Calu3 (cell line): ENCODE measurements at places on chromosomes 16 and 17.

- DNase-seq, result no peak
Measured at GRCh38 chr16:175011-175949, 1.2 kb upstream of the HBA1 start.

GRCh38 chr17:38885728-38886642 is 16.1 kb downstream of the LASP1 start:
- no peak for DNase-seq

- DNase-seq, result no peak
Measured at GRCh38 chr16:50208460-50208931, 55.4 kb downstream of the TENT4B start.

- no peak for DNase-seq
Measured at GRCh38 chr17:74249590-74250270, 24.3 kb upstream of the DNAI2 start.

- no peak for DNase-seq
Measured at GRCh38 chr16:49491106-49491670, 117.6 kb downstream of the C16orf78 start.

DNA sequence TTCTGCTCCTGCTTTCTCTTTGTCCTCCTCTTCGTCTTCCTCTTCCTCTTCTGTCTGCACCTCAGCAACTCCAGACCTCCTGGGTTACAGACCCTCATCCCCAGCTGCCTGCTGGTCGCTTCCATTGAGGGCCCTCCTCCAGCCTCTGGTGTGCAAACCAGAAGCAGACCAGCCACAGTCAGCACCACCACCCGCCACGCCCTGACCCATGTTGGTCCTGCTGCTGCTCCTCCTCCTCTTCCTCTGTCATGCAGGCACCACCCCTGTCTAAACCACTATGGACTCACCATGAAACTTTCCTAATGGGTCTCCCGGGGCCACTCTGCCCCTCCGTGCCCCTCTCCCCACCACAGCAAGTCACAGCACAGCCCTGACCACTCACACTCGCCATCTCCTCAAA is 11.4 kb upstream of the OGFOD3 start:
- no peak for DNase-seq

DNA sequence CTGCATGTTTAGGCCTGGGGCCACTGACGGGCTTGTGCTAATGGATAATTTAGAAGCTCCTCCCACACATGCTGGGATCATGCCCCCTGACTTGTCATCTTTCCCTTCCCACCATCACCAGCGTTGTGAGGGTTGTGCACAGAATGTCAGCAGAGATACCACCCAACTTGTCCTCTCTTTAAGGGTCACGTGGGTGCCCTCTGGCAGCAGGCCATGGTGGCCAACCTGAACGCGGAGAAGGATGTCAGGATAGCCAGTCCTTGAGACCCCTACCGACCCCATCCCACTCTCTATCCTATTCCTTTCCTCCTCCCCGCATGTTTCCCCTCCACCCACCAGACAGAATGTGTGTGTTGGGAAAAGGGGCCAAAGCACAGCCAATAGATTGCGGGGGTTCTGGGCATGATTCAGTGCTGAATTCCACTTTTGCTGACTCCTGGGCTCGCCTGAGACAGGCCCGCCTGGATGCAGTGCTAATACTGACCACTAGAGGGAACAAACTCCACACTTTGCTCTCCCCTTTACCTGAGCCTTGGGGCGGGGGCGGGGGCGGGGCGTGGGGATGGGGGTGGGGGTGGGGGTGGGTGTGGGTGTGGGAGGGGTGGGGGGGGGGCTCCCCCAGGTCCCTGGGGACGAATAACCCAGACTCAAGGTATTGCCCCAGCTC is at the start of gene GH2:
TSS of gene GH2 (minus strand) at position 10 of the 667 bp plus-strand sequence. CDS start 143 bp downstream, outside the sequence.
- DNase-seq, result peak; percentile 56

DNA sequence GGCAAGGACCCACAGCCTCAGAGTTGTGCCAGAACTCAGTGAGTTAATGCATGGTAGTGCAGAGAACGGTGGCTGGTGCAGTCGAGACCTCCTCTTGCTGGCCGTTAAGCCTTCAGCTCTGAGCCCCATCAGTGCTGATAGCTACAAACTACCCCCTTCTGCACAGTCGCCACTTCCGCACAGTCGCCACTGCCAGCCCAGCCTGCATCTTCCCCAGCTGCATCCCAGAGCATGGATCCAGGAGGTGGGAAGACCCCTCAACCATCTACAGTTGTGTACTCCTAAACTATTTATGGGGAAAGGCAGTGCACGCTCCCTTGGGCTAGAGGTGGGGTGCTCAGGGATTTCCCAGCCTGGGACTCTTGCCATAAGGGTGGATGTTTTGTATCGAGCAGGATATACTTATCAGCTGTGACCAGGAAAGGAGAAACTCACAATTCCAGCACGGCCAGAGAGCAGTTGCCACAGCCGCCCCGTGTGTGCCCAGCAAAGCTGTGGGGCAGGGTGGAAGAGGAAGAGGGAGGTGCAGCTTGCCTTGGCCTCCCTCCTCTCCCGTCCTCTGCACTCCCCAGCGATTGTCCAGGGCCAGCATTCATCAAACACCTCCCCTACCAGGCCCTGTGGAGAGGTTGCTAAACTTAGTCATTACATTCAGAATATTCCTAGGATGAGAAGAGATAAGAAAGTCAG is 49.5 kb upstream of the CMIP start:
- DNase-seq, result no peak

DNA sequence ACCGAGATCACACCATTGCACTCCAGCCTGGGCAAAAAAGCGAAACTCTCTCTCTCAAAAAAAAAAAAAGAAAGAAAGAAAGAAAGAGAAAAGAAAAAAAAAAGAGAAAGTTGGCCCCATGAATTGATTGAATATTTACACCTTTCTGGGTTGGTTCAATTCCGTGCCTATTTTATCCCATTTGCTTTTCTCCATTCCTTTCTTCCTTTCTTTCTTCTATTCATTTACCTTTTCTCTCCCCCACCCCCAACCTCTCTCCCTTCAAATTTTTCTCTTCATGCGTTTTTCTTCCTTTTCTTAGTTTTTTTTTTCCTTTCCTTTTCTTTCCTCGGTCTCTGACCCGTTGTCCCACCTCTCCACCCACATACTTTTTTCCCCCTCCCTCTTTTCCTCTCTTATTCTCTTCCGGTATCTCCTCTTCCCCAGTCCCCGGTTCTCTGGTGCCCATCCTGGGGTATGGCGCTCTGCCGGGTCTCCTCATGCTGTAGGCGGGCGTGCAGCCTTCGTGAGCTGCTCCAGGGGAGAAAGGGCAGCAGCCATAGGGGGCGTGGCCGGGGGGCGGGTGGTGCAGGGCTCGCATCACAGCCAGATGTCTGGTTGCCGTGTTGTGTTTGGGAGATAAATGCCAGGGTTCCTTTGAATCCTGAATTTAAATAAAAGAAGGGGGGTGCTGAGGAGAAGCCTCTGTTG is 5.3 kb upstream of the COL1A1 start:
- peak; percentile 46 for DNase-seq

- no peak for DNase-seq
Measured at GRCh38 chr17:74767111-74767516, 9.0 kb downstream of the NAT9 start.

DNA sequence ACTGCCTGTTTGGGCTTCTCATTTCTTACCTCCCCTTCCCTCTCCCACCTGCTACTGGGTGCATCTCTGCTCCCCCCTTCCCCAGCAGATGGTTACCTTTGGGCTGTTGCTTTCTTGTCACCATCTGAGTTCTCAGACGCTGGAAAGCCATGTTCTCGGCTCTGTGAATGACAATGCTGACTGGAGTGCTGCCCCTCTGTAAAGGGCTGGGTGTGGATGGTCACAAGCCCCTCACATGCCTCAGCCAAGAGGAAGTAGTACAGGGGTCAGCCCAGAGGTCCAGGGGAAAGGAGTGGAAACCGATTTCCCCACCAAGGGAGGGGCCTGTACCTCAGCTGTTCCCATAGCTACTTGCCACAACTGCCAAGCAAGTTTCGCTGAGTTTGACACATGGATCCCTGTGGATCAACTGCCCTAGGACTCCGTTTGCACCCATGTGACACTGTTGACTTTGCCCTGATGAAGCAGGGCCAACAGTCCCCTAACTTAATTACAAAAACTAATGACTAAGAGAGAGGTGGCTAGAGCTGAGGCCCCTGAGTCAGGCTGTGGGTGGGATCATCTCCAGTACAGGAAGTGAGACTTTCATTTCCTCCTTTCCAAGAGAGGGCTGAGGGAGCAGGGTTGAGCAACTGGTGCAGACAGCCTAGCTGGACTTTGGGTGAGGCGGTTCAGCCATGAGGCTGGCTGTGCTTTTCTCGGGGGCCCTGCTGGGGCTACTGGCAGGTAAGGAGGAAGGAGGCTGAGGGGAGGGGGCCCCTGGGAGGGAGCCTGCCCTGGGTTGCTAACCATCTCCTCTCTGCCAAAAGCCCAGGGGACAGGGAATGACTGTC is at the start of gene CD68:
TSS of gene CD68 (plus strand) at position 638 of the 833 bp plus-strand sequence. CDS start at position 678, 40 bp downstream.
- peak; percentile 76 for DNase-seq

GRCh38 chr16:9271841-9272240 is 180.4 kb downstream of the HAPSTR1 start:
- no peak for DNase-seq

DNA sequence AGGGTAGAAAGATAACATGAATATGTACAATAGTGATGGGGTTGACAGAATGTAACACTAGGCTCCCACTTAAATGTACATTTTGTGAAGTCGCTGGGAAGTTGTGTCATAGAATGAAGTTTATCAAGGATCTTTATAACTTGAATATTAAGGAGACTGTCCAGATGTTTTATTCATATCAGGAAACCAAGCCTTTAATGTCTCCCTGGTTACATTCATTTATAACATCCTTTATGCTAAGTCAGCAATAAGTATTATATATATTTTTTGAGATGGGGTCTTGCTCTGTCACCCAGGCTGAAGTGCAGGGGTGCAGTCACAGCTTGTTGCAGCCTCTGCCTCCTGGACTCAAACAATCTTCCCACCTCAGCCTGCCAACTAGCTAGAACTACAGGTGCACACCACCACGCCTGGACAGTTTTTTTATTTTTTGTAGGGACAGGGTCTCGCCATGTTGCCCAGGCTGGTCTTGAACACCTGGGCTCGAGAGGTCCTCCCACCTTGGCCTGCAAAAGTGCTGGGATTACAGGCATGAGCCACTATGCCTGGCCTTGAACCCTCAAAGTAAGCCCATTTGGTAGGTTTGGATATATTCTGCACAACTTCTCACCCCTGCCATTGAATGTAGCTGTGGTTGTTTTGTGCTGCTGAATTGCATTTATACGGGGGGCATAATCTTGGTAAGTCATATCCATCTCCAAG is 14.1 kb downstream of the CLTC start:
- no peak for DNase-seq

- no peak for DNase-seq
Measured at GRCh38 chr17:17440938-17441675, 35.7 kb upstream of the MED9 start.

DNA sequence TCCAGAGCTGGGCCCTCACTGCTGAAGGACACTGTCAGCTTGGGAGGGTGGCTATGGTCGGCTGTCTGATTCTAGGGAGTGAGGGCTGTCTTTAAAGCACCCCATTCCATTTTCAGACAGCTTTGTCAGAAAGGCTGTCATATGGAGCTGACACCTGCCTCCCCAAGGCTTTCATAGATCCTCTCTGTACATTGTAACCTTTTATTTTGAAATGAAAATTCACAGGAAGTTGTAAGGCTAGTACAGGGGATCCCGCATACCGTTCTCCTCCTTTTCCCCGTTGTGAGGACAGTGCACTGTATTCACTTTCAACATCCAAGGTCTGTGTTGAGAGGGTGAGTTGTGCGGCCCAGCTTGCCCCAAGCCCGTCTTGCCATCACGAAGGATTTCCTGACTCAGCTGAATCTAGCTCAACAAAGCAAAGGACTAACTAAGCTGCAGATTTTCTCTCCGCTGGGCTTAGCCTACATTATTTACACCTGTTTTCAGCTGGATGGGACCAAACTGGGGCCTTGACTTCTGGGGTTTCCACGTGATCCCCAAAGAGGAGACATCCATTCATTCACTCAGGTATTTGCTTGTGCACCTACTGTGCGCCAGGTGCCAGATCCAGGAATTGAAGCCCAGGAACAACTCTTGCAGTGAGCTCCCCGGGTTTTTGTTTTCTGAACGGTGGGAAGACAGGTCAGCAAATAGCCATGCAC is 5.2 kb upstream of the TMEM235 start:
- DNase-seq, result no peak

GRCh38 chr17:41254861-41255260 is 323 bp upstream of the KRTAP9-9 start:
- DNase-seq, result no peak

DNA sequence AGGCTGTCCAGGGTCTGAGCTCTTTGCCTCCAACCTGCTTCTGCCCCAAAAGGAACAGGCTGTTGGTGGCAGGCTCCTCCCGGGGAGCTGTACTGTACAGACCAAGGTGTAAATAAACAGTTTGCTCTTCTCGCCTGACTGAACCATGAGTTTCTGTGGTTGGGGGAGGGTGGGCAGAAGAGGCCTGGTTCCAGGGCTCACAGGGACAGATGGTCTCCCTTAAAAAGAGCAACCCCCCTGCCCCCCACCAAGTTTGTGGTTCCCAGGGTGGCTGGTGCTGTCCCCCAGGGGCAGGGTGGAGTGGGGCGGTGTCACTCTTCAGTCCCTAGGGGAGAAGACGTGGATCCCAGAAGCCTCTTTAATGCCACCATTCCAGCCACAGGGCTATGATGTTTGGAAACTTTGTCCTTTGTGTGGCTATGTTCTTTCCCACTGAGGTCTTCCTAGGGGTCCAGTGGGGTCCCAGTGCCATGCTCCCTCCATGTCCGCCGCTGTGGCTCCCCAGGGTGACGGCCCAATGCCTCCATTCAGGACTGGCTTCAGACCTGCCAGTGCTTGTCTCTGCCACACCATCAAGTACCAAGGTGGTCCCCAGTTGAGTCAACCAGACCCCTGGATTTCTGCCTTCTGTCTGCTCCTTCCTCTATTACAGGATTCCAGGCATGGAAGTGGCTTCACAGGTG is 146.7 kb downstream of the RAB11FIP4 start:
- no peak for DNase-seq

GRCh38 chr17:43909537-43910231 is 2.3 kb upstream of the MPP2 start:
- no peak for DNase-seq

GRCh38 chr17:28705074-28705659 is 6.5 kb downstream of the PROCA1 start:
- no peak for DNase-seq

- peak; percentile 94 for DNase-seq
Measured at GRCh38 chr16:68529931-68530701, 9.0 kb upstream of the ZFP90 start.

GRCh38 chr16:46737621-46738214 is 10.4 kb downstream of the MYLK3 start:
- no peak for DNase-seq

- no peak for DNase-seq
Measured at GRCh38 chr17:37642681-37643080, 565 bp downstream of the DDX52 start.

DNA sequence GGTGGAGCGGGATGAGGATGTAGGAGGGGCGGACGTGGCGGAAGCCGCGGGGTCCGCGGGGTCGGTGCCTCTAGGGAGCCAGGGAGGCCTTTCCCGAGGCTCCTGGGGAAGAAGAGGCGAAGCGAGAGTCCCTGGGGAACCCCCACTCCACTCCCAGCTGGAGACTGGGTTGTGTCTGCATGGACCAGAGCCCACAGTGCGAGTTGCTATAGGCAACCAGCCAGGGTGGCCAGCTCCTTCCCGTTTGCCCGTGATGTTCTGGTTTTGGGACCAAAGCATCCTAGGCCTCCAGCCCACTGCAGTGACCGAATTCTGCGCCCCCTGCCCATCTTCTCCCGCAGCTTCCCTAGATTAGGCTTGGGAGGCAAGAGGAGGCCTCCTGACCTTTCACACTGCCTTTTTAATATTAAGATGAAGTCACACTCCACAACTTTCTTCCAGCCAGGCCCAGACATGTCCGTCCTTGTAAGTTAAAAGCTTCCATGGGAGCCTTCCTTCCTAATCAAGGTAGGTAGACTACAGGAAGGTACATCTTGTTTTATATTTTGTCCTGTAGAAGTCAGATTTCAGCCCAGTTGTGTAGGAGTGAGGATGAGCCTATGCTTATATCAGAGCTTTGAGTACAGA is 469 bp downstream of the AMZ2 start:
- no peak for DNase-seq
